ENCODE measurements at places on chromosomes 6 and 20.

- no peak for DNase-seq
Observed at GRCh38 chr6:40535110-40535818, 51.9 kb downstream of the LRFN2 start.

- DNase-seq: no peak
Observed at GRCh38 chr6:138640028-138640427, 133.5 kb upstream of the CCDC28A start.

- DNase-seq: peak; percentile 75
Observed at GRCh38 chr6:75283907-75284631, 523 bp downstream of the TMEM30A start.

DNA sequence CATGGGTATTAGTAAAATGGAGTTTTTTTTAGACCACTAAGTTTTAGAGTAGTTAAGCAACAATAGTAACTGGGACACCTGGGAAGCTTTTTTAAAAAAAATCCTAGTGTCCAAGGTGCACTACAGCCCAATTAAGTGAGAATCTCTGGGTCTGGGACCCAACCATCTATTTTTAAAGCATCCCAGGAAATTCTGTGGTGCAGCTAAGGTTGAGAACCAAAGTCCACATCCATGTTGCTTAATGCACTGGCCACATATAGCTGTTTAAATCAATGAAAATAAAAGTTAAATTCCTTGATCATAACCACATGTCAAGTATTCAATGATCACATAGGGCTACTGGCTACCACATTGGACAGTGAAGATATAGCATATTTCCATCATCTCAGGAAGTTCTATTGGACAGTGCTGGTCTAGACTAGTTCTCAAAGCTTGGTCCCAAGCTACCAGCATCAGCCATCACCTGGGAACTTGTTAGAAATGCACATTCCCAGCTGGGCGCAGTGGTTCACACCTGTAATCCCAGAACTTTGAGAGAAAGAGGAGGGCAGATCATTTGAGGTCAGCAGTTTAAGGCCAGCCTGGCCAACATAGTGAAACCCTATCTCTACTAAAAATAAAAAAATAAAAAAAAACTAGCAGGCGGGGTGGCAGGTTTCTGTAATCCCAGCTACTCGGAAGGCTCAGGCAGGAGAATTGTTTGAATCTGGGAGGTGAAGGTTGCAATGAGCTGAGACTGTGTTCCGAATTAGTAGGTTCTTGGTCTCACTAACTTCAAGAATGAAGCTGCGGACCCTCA, 12.7 kb downstream of the KIF13A start:
- DNase-seq: no peak

GRCh38 chr20:939606-940005, 23.5 kb upstream of the ANGPT4 start:
- no peak for DNase-seq

Data from C1 segment of cervical spinal cord (tissue), 14 donors.